ENCODE measurements at places on chromosomes 12 and 14.

DNA sequence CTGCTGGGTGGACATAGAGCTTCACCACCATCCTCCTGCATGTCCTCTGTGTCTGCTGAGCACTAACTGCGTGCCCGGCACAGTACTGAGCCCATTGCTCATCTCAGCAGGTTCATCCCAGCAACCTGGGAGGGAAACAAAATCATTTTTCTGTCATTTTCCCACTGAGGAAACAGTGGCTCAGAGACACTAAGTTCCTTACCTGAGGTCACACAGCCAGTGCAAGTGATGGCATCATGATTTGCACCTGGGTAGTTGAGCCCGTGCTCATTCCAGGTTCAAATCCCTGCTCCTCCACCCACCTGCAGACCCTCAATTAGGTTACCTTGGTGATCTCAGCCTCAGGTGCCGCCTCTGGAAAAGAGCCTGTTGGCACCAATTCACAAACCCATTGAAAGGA is 23.4 kb downstream of the RNFT2 start:
- DNase-seq: no peak

GRCh38 chr14:88247228-88247627 is 75.8 kb downstream of the KCNK10 start:
- DNase-seq: no peak

DNA sequence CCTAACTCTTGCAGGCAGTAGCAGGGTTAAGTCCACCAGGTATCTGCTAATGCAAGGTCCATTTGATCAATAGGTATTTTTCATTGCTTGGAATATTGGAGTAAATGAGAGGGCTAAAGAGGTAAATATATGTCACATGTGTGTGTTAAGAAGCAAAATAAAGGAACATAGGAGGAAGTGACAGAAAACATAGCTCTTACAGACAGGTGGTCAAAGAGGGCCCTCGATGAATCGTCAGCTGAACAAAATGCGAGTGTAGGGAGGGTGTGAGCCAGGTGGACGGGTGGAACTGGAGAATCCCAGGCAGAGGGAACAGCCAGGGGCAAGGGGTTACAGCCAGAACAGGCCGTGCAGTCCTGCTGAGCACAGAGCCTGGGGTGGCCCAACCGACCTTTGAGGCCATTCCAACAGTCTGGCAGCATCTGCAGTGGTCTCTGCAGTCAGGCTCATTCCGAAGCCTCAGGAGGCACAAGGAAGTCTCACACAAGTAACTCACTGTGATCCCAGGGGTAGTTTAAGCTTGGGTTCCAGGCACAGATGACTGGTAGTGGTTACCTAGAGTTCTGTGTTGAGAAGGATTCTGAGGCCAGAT is 43.2 kb downstream of the CCDC88C start:
- DNase-seq: no peak

DNA sequence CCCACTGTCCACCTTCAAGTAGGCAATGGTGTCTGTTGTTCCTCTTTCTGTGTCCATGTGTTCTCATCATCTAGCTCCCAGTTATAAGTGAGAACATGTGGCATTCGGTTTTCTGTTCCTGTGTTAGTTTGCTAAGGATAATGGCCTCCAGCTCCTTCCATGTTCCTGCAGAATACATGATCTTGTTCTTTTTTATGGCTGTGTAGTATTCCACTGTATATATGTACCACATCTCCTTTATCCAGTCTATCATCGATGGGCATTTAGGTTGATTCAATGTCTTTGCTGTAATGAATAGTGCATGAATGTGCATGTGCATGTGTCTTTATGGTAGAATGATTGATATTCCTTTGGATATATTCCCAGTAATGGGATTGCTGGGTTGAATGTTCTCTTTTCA is 123.3 kb upstream of the LHX5 start:
- DNase-seq: no peak

- DNase-seq: no peak
Observed at GRCh38 chr12:128068211-128068610, 198.8 kb upstream of the TMEM132C start.

- no peak for DNase-seq
Observed at GRCh38 chr14:77580964-77581505, 35.4 kb downstream of the SPTLC2 start.

- no peak for DNase-seq
Observed at GRCh38 chr12:82209533-82209932, 148.7 kb downstream of the CCDC59 start.

DNA sequence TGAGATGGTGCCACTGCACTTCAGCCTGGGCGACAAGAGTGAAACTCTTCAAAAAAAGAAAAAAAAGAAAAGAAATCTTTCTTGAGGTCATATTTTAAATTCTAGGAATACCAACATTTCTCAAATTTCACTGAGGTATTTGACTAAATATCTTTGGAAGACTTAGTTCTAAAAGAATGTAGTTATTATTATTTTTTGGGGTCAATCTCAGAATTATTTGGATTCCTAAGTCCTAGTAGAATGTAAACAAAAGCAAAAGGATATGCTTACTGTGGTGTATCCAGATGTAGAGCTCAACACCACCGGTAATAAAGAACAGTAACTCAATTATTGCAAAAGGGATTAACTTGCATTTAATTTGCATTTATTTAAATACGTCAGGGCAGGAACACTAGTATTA is 25.0 kb downstream of the PRICKLE1 start:
- no peak for DNase-seq

- no peak for DNase-seq
Observed at GRCh38 chr14:68854421-68854820, 61.6 kb upstream of the ZFP36L1 start.

DNA sequence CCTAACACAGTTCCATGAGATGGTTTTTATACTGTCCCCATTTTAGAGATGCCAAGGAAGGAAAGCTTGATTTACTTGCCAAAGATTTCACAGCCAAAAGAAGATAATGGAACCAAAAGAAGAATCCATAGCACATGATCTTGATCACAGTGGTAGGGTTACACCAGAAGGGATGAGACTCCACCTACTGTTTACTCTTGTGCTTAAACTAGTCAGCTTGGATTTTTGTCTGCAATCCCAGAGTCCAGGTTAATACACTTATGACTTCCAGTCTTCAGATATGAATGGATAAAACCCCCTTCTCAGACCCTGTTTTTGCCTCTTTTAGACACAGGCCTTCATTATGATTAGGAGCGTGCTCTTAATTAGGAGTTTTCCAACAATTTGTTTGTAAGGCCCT is 454.2 kb downstream of the AEBP2 start:
- no peak for DNase-seq

- no peak for DNase-seq
Observed at GRCh38 chr12:78308701-78309100, 478.0 kb downstream of the NAV3 start.

GRCh38 chr12:105220929-105221290 is 15.1 kb downstream of the APPL2 start:
- DNase-seq: no peak

DNA sequence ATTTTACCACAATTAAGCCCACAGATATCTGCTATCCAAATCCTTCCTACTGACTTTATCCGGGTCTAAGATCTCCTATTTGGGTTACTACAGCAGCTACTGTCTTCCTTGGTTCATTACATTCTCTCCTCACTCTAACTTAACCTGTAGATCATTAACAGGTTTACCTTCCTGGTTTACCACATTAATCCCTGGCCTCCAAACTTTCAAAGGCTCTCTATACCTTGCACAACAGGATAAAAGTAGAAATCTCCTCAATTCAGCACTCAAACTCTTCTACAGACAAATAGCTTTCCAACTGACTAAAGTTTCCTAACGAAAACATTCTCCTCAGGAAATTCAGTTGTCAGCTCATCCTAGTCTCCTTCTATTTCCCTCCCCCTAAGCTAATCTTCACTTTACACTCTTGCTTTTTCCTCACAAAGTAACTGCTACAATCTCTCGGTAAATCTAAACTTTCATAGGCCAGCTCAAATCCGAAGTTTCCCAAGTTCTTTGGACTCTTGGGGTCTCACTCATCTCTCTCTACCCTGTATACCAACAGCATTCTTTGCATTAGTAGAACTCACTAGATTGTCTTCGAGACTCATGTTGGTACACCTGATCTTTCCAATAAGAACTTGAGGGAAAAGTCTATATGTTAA is 2.7 kb downstream of the BTBD7 start:
- DNase-seq: no peak
